Stimulated activated CD8-positive, alpha-beta memory T cell treated with anti-CD3 and anti-CD28 coated beads, Interleukin-4, amount 100 ng/mL, for 1 hour (primary cell): ENCODE measurements at places on chromosomes 2 and 18.

DNA sequence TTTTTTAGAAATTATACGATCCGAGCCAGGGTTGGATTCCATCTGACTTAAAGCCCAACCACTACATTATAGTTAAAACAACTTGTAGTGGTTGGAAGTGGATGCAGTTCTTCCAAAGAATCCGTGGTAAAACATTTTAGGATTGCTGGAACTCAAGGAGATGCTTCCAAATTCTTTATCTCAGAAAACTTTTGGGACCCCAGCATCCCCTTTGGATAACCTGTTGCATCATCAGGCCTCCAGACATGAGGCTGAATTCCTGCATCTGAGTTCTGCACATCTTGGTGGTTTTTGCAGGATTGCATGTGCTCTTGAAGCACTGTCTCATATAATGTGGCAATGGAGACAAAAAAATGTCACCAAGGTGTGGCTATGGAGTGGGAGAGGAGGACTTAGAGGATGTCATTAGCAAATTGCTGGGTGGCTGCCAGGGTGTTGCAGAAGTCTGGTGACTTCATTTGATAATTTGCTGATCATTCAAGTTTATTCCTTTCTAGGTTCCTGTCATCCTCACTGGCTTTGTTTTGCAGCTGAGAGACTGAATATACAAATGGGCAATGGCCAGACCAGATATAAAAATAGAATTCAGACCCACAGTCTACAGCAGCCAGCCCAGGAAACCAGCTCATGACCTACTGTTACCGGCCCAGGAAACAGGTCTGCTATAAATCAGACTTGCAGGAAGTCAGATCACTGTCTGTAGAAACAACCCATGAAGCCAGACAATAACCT lies 207.7 kb downstream of the BCL2 start:
- no peak for DNase-seq

DNA sequence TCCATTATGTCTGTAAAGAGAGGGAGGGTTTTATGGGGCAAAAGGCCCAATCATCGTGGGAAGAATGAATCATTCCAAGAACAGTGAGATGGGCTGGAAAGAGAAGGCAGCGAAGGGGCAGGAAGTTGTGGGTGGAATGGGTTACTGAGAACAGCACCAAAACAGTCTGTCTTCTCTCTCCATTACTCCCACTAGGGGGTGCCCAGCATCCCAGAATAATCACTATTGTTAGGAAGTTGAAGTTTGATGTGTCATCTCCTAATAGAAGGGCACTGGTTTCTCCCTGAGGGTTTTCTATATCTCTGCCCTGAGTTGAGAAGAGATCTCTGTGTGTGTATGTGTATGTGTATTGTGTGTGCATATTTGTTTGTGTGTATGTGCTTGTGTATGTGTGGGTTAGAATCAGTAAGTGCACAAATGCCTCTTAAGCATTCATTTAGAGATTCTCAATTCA lies 76.6 kb upstream of the MAP4K3 start:
- DNase-seq, result no peak

- DNase-seq, result no peak
These were observed 31.9 kb upstream of the REG3G start for GRCh38 chr2:78993518-78994148.

DNA sequence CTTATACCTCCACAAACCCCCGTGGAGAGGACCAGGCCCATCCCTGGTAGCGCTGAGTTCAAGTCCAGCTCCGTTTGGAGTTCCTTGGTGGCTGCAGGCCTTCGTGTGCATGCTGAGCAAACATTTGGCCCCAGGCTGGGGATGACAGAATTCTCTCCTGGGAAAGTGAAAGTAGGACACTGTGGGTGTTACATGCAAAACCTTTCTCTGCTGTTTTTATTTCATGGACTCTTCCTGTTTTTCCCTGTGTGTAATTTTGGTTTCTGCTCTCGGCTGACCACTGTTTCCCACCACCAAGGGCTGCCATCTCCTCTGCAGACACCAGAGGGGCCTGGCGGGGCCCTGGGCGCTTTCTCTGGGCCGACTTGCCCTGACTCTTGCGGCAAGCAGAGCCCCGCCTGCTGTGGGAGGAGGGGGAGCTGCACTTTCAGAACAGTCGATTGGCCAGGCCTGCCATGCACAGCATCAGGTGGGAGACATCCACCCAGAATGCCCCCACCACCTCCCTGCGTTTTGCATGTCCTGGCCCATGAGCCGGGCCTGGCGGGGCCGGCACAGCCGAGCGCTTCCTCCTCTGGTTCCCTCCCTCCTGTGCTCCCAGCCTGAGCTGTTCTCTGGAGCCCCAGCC lies 102.4 kb downstream of the CABLES1 start:
- no peak for DNase-seq

GRCh38 chr18:63241760-63242159 lies 77.8 kb downstream of the BCL2 start:
- DNase-seq, result no peak

DNA sequence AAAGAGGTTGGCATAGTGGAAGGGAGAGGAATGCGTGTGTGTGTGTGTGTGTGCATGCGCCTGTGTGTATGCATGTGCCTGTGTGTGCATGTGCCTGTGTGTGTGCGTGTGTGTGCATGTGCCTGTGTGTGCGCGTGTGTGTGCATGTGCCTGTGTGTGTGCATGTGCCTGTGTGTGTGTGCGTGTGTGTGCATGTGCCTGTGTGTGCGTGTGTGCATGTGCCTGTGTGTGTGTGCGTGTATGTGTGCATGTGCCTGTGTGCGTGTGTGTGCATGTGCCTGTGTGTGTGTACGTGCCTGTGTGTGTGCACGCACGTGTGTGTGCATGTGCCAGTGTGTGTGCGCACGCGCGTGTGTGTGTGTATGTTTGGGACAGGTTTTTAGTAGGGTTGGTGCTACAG lies 205.1 kb downstream of the MEMO1 start:
- DNase-seq, result no peak

GRCh38 chr2:192148241-192148619 lies 46.5 kb downstream of the TMEFF2 start:
- DNase-seq, result no peak

DNA sequence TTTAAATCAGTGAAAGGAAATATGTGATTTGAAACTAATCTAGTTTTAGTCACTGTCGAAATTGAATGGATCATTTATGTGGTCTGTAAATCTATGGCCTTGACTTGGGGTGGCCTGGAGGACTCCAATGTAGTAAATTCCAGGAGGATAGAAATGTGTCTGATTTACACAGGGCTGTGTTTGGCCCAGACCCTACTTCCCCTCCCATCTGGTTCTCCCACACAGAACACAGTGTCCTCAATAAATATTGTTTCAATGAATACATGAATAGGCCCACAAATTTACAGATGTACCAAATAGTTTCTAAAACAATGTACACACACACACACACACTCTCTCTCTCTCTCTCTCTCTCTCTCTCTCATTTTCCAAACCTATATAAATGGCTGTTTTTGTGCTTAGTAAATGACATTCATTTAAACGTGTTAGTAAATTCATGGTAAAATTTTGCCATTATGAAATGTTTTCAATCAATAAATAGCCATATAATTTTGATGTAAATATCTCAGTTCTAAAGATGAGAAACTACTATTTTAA lies 1.9 kb downstream of the CCDC68 start:
- no peak for DNase-seq

DNA sequence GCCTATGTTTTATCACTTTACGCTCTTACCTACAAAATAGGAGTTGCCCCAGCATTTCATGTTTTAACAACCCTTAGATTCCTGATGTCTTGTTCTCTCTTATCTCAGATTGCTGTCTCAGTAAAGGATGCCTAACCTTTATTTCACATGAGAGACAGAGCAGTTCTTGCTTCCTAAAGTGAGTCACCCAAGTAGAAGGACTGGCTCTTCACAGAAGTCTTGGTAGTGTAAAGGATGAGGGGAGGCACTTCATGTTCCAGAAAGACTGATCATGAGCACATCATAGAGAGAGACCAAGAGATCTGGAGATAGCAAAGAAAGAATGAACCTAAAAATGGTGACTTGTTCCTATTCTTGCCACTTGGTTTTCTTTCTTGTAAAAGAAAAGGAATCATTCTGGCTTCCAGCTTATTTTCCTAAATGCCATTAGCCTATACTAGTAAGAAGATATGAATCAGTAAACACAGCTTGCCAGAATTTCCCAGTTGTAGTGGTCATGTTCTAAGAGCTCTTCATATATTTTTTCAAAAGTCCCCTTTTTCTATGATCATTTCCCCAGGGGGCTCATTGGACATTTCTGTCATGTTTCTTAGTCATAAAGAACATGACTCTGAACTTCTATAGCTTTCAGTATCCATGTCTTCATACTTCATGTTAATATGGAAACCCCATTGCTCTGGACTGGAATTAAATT lies 54.9 kb downstream of the MAPRE2 start:
- DNase-seq, result no peak

DNA sequence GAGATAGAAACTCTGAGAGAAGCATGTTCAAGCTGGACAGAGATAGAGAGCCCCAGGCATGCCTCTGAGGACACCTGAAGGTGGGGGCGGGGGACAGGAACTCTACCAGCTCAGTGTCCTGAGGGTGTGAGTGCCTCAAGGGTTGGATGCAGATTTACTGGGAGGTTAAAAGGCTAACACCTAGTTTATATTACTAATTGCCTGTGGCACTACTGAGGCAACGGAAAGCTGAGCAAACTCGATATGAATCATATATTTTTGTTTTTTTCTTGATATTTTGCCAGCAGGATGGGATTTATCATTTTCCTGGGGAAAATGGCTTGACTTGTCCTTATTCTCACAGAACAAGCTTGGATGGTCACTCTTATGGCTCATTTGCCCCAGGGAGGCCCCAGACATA lies 319.5 kb downstream of the ALK start:
- DNase-seq, result no peak

- DNase-seq, result no peak
These were observed 23.1 kb downstream of the ST3GAL5 start for GRCh38 chr2:85865539-85866164.

- DNase-seq, result no peak
These were observed 472.7 kb downstream of the CMPK2 start for GRCh38 chr2:6392966-6393365.

GRCh38 chr2:234427081-234428061 lies 69.5 kb downstream of the ARL4C start:
- no peak for DNase-seq

- no peak for DNase-seq
These were observed 112.8 kb upstream of the RASGRP3 start for GRCh38 chr2:33363325-33364298.

- DNase-seq, result no peak
These were observed 156.5 kb downstream of the COL6A3 start for GRCh38 chr2:237257471-237257951.

DNA sequence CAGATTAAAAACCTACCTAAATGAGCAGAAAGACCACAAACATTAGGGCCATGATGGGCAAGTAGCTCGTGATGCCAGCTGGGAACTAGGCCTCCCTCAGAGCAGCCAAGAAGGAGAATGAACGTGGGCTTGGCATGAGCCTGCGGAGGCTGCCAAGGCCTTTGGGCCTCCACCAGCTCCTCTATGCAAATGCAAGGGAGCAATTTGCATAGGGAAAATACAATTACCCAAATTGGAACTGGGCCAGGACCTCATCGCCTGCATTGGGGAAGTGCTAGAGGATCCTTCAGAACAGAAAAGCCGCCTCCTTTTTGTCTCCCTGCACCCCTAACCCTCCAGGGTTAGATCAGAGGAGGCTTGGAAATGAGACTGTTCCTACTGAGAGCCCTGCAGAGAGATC lies 326.4 kb downstream of the SMAD2 start:
- DNase-seq, result no peak

DNA sequence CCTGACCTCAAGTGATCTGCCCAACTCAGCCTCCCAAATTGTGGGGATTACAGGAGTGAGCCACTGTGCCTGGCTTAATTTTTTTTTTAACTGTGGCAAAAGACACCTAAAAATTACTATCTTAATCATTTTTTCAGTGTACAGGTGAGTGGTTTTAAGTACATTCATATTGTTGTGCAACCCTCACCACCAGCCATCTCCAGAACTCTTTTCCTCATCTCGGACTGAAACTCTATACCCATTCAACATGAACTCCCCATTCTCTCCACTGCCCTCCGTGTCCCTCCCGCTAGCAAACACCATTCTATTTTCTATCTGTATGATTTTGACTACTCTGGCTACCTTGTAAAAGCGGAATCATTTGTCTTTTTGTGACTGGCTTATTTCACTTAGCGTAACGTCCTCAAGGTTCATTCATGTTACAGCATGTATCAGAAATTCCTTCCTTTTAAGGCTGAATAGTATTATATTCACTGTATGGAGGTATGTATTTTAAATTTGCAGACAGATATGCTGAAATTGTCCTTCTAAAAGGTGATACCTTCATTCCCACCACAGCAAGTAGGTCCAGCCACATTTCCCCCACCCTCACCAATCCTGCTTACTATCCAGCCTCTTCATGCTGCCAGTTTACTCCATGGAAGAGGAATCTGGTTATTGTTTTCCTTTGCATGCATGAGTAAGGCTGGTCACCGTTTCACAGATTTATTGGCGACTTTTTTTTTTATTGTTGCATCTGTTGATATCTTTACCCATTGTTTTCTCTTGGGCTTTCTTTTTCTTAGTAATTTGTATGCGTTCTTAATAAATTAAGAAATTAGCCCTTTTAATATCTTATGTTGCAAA lies 40.6 kb upstream of the ANXA4 start:
- DNase-seq, result no peak

- no peak for DNase-seq
These were observed 2.1 kb upstream of the TRABD2A start for GRCh38 chr2:84882775-84883550.

GRCh38 chr2:69846182-69847067 lies 17.0 kb downstream of the GMCL1 start:
- DNase-seq, result no peak

- DNase-seq, result no peak
These were observed 10.6 kb downstream of the MFSD6 start for GRCh38 chr2:190418727-190419126.

GRCh38 chr18:35502052-35502451 lies 4.3 kb upstream of the INO80C start:
- no peak for DNase-seq

GRCh38 chr2:222561817-222562645 lies 93.9 kb downstream of the FARSB start:
- no peak for DNase-seq

- DNase-seq, result no peak
These were observed 3.7 kb upstream of the MAL start for GRCh38 chr2:95021847-95022246.

- DNase-seq, result no peak
These were observed 55.0 kb downstream of the LYPD6 start for GRCh38 chr2:149385350-149385749.

DNA sequence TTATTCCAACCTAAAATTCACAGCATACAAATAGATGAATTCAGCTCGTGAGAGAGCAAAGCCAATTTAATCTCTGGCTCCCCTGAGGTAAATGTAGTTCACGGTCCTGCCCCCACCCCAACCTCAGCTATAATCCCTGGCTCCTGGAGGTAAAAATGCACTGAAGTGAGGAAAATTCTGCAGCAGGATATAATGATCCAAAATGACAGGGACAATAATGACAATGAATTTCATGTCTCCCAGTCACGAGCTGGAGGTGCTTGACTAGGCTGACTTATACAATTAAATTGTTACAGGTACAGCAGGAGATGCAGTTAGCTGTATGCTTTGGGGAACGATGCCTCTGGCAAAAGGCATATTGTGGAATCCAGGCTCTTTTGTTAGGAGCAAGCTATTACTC lies 82.0 kb downstream of the GPD2 start:
- no peak for DNase-seq

- DNase-seq, result no peak
These were observed 175.2 kb upstream of the SPATS2L start for GRCh38 chr2:200131307-200131706.
